MCF 10A (cell line): ENCODE measurements at places on chromosomes 1 and 21. TPM values are rescaled to one million over a fixed set of nuclear protein-coding genes. Genes with fewer than 3 reads are reported as not detected.
A peak's percentile ranks its signal among the peaks of the same experiment; 100 is the strongest.

Gene FOXO6
- 0.22 and 0.28 TPM in 2 replicates for total RNA-seq

Gene OR14A2
- not detected in 2 replicates for total RNA-seq

Gene HSPA6
- 0.28 and 0.52 TPM in 2 replicates for total RNA-seq

- H3K27ac ChIP-seq = no peak overlapping the region
- peaks cover 10% of the 10 kb centered on the region for H3K4me1 ChIP-seq
- no peaks in the 10 kb centered on the region for H3K36me3 ChIP-seq
- DNase-seq = peak; percentile 90
These were observed 32.1 kb upstream of the KCNE1 start for GRCh38 chr21:34544032-34544496.

- peaks cover 18% of the 10 kb centered on the region for H3K4me1 ChIP-seq
- no peak overlapping the region for H3K4me3 ChIP-seq
- DNase-seq = no peak
- H3K36me3 ChIP-seq = no peaks in the 10 kb centered on the region
These were observed 20.1 kb upstream of the EFNA1 start for GRCh38 chr1:155107309-155108264.

DNA sequence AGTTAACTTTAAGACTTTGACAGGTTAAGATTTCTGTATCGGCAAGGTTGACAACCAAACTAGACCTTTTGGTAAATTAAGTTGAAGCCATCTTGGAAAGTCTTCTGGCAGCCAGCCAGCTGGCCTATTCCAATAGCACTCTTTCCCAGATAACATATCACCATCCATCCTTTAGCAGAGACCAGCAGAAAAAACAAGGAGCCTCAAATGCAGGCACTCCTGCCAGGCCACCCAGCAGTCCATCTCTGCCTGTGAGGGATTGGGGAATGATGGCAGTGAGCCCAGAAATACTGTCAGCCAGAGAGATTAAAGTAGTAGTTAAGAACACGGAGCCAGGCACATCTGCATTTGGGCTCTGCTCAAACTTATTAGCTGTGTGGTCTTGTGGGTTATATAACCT, 19.4 kb downstream of the ZBTB40 start:
- H3K4me3 ChIP-seq = no peak overlapping the region
- no peaks in the 10 kb centered on the region for H3K36me3 ChIP-seq

DNA sequence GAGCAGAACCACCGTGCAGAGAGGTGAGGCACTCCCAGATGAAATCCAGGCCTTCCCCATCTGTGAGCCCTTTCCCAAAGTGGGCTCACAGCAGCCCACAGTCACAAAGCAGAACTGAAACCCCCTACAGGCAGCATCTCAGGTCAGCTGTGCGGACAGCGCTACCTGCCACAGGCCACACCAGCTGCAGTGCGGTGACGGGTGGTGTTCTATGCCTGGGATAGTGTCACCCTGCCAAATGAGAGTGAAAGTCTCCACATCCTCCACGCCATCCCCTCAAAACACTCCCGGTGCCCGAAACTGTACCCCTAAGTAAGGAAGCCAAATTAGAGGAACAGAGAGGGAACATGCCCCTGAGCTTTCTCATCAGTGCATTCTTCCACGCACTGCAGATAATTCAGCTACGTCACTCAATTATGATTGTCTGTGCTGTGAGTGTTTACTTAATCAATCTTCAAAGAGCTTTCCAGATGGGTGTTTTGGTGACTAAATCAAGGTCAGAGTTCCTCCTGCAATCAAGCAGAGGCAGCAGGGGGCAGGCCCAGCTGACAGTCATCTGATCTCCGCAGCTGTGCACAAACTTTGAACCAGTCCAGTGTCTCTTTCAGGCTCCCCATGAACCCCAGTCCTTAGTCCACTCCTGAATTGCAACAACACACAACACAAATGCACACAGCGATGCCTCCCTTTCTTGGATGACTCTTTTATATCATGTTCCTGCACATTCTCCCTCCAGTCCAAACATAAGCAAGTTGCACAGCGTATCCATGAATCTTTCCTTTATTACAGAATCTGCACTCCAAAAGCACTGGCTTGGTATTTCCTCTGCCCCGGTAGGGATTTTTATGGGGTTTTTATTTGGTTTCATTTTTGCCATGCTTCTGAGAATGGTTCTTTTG, 150.0 kb downstream of the TOMM20 start:
- DNase-seq = peak; percentile 68
- peak overlapping the region; percentile 20 for H3K4me3 ChIP-seq
- no peaks in the 10 kb centered on the region for H3K27me3 ChIP-seq

DNA sequence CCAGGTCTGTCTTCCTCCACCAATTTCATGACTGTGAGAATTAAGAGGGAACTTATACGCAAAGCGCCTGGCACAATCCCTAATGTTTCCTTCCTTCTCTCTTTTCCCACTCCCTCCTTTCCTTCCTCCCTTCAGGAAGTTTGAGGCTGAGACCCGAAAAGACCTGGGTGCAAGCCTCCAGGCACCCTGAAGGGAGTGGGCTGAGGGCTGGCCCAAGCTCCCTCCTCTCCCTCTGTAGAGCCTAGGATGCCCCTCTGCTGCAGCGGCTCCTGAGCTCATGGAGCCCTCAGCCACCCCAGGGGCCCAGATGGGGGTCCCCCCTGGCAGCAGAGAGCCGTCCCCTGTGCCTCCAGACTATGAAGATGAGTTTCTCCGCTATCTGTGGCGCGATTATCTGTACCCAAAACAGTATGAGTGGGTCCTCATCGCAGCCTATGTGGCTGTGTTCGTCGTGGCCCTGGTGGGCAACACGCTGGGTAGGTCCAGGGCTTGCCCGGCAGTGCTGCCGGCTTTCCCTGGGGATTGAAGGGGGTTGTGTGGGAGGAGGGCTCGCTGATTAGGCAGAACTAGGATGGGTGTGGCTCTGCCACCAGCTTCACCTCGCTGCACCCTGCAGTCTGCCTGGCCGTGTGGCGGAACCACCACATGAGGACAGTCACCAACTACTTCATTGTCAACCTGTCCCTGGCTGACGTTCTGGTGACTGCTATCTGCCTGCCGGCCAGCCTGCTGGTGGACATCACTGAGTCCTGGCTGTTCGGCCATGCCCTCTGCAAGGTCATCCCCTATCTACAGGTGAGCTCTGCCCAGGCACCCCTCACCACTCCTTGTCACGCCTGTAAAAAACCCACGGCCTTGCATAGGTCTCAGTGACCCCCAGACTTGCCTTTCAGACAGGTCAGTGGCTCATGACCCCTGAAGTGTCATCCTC, 1.7 kb downstream of the HCRTR1 start:
- no peak overlapping the region for H3K4me3 ChIP-seq
- H3K4me1 ChIP-seq = no peaks in the 10 kb centered on the region
- H3K27ac ChIP-seq = no peak overlapping the region
